ENCODE measurements at places on chromosomes 11 and 22. TPM values are rescaled to one million over a fixed set of nuclear protein-coding genes. Genes with fewer than 3 reads are reported as not detected.

The TBX10 gene
- not detected for total RNA-seq

DNA sequence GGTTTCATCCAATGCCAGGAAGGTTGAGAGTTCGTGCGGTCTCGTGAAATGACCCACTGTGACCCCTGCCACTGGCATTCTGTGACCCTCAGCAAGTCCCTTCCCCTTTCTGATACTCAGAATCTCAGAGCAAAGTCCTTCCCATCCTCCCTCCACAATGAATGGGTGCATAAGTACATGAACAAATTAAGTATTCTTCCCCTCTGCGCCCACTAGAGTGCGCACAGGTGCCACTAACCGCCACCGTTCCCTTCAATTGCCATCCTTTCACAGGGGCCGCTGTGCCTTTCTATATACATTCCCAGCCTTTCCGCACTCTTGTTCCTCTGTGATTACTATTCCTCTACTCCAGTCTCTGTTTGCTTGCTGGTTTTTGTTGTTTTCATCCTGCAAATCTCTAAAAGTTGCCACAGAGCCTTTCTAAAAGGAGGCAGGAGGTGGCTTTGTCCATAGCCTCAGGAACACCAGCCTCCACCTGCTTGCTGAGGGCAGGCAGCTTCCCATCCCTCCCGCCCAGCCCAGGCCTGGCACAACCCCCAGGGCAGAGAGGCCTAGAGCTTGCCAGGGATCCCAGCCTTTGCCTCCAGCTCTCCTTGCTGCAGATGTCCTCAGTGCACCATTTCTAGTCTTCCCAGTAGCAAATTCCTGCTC is 6.7 kb upstream of the AP1B1 start:
- peak; percentile 42 for DNase-seq

- DNase-seq = no peak
Observed at GRCh38 chr11:118973985-118974384, 2.4 kb downstream of the FOXR1 start.

- no peak for DNase-seq
Observed at GRCh38 chr22:31509061-31509762, 12.9 kb downstream of the SFI1 start.

The SART1 gene
- total RNA-seq = 38.0 TPM

The NF2 gene
- 20.3 TPM for total RNA-seq

The VWCE gene
- total RNA-seq = 0.49 TPM

GRCh38 chr11:126878913-126879482 is 121.6 kb downstream of the KIRREL3 start:
- DNase-seq = no peak

DNA sequence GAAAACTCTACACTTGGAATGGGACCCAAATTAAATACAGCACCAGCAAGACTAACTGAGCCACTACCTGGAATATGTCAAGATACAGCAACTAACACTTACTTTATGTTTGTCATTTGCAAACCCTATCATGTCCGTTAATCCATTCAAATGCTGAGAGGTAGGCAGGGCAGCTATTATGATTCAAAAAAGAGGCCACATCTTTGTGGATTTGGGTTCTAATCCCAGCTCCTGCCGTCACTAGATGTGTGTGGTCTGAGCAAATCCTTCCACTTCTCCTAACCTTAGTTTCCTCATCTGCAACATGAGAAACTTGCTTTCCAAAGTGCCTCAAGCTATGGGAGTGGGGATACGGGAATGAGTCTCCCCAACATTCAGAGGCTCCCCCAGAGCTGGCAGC is 24.2 kb downstream of the FLI1 start:
- no peak for DNase-seq

- no peak for DNase-seq
Observed at GRCh38 chr11:69339041-69339733, 45.2 kb downstream of the MYEOV start.

GRCh38 chr11:119694334-119694733 is 34.7 kb downstream of the NECTIN1 start:
- DNase-seq = no peak

The THAP12 gene
- 48.5 TPM for total RNA-seq

- DNase-seq = peak; percentile 61
Observed at GRCh38 chr11:35363854-35364780, 55.2 kb downstream of the SLC1A2 start.

DNA sequence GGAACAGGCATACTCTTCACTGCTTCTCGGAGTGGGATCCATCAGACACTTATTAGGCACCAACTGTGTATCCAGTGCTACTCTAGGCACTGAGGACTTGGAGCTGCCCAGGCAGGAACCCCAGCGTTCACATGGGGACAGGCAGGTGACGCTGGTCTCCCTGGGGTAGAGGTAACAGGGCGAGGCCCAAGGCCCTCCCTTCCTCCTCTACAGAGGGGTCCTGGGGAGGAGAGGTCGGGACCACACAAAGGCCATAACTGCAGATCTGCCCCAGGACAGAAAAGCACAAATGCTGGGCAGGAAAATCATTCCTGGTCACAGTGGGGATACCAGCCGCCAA is 262.2 kb downstream of the BRD1 start:
- no peak for DNase-seq
